Muscle of arm (tissue), 14 donors: ENCODE measurements at places on chromosomes 6 and 20.

- DNase-seq = no peak
These were observed 20.2 kb downstream of the SF3B5 start for GRCh38 chr6:144075187-144075586.

GRCh38 chr6:170025935-170026750 is 264.7 kb downstream of the DLL1 start:
- no peak for DNase-seq

DNA sequence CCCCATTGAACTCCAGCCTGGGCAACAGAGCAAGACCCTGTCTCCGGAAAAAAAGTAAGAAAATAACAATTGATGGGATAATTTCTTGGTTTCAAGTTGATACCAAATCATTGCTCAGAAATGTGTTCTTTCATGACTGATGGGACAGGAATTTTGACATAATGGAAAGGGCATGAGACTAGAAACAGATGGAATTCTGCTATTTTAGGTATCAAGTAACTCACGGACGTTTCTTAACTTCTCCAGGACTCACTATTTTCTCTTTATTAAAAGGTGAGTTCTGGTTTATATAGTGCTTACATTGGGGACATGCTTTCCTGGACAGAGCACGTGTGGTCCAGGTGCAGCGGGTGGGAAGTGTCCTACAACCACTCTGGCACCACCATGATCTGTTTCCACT is 6.0 kb upstream of the DSP start:
- no peak for DNase-seq

DNA sequence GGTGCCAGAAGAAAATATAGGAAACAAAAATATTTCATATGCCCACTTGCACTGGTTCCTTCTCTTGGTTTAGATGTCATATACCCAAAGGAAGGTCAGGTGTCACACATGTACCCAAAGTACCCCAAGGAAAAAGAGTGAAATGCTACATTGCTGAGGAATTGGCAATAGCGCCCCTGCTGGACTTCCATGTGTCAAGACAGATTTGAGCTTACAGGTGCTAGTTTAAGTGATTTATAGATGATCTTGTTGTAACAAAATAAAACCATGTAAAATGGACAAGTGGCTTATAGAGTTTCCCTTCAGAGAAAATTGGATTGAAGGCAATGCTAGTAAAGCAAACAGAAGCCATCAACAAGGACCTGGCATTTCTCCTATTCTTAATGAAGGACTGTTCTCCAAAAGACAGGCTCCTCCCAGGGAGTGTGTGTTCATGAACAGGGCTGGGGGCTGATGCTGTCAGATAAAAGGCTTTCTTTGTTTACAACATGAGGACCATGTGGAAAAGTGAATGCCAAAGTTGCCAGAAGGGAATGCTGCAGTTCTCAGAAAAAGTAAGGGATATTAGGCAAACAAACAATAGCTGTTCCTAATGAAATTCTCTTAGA is 64.3 kb upstream of the PAK5 start:
- DNase-seq = no peak

DNA sequence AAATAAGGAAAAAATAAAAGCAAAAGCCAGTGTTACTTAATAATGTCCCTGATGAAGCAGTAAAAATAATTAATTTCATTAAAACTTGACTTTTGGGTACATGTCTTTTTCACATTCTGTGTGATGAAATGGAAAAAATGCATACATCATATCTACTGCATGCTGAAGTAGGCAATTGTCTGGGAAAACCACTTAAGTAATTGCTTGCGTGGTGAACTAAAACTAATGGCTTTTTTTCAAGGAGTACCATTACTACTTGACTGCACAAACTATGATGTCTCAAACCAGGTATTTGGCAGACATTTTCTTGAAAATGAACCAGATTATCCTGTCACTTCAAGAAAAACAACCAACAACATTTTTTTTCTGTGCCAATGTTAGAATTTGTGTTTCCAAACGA is 91.3 kb upstream of the AKIRIN2 start:
- DNase-seq = no peak
